Activated T-helper 1 cell treated with anti-CD3 and anti-CD28 coated beads, Interleukin-2, amount 50 U/mL, for 16 hours (primary cell): ENCODE measurements at places on chromosomes 12 and 14.

DNA sequence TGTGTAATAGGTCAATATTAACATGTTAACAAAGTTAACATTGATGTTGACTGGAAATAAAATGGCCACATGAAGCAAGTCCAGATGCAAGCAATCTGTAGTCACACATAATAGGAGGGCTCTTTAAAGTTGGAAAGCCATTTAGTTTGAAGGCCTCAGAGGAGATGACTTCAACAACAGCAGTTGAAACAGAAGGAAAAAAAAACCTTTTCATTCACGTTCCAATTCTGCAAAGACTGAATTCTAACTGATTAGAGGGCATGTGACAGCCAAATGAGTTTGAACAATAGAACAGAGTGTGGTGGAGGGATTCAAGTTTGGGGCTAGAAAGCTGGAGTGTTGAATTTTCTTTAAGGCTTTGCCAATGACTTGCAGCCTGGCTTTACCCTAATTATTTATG is 41.5 kb upstream of the DAAM1 start:
- no peak for DNase-seq

GRCh38 chr14:78329371-78329770 is 159.2 kb downstream of the NRXN3 start:
- DNase-seq, result no peak

DNA sequence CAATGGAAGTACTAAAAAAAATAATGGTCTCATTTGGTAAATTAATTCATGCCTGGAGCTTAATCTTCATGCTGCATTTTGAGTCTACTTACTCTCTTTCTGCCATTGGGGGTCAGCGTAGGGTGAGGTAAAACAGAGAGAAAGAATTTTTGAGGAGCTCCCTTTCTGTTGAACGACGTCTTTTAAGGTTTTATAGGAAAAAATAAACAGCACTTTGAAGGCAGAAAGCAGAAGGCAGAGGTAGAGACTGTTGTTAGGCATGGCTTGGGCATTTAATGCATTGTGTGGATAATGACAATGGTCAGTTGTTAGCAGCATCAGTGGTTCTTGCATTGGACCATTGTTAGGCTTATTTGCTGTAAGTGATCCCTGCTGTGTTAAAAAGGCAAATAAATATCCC is 557.2 kb upstream of the STXBP6 start:
- DNase-seq, result no peak

DNA sequence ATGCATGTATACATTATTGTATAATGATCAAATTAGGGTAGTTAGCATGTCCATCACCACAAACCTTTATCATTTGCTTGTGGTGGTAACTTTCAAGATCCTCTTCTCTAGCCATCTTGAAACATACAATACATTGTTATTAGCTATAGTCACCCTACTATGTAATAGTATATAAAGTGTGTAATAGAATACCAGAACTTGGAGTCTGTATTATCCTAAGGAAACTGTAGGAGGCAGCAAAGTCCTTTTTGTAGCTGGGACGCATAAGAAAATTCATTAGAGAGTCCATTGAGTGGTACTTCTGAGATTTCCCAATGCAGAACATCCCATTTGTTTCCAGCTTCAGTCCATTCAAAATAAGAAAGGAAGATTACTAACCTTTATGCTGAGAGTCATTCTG is 325.9 kb upstream of the LRFN5 start:
- DNase-seq, result no peak

- DNase-seq, result no peak
Measured at GRCh38 chr12:94057262-94058151, 90.9 kb upstream of the PLXNC1 start.

DNA sequence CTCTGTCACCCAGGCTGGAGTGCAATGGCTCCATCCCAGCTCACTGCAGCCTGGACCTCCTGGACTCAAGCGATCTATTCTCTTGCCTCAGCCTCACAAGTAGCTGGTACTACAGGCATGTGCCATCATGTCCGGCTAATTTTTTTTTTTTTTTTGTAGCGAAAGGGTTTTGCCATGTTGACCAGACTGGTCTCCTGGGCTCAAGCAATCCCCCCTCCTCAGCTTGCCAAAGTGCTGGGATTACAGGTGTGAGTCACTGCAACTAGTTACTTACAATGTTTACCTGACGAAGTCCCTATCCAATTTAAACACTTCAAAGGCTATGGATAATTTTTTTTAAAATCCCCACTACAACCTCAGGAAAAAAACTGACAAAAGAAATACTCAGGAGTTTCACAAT is 1.8 kb downstream of the KRR1 start:
- no peak for DNase-seq
